ENCODE measurements at places on chromosomes 6 and 20.
A peak's percentile ranks its signal among the peaks of the same experiment; 100 is the strongest.

- DNase-seq, result no peak
These were observed 26.0 kb upstream of the MYMX start for GRCh38 chr6:44190715-44191114.

GRCh38 chr20:4635781-4636180 lies 85.9 kb upstream of the PRND start:
- no peak for DNase-seq

- DNase-seq, result no peak
These were observed 36.5 kb downstream of the MAFB start for GRCh38 chr20:40652441-40652987.

DNA sequence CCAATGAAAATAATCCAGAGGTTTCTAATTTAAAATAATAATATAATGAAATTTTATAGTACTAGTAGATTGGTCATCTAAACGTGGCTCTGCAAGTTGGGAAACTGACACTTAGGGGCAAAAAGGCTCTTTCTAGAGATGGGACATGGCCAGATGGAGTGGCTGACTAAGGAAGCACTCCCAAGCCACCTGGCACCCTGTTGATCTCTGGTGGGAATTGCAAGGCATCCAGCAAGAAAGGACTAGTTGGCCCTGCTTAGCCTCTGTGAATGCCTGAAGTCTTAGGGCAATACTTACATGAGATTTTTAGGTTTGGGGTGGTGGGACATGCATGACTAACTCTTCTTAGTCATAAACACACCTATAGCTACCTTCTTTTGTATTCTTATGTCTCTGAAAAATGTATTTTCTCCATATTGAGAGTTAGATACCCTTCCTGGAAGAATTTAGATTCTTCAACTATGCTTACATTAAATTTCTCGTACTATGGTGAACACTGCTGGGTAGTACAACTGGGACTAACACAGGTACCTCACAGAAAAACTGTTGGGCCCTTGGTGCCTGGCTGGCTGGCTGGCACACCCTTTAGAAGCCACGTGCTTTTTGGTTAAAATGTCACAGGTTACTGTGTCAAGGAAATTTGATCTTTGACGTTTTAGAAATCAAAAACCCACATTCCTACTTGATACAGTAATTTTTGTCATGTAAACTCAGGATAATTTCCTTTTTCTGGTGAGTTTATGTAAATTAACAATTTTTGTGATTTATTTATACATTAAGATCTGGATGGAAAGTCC lies 25.0 kb upstream of the SH3BGRL2 start:
- DNase-seq, result peak; percentile 52

DNA sequence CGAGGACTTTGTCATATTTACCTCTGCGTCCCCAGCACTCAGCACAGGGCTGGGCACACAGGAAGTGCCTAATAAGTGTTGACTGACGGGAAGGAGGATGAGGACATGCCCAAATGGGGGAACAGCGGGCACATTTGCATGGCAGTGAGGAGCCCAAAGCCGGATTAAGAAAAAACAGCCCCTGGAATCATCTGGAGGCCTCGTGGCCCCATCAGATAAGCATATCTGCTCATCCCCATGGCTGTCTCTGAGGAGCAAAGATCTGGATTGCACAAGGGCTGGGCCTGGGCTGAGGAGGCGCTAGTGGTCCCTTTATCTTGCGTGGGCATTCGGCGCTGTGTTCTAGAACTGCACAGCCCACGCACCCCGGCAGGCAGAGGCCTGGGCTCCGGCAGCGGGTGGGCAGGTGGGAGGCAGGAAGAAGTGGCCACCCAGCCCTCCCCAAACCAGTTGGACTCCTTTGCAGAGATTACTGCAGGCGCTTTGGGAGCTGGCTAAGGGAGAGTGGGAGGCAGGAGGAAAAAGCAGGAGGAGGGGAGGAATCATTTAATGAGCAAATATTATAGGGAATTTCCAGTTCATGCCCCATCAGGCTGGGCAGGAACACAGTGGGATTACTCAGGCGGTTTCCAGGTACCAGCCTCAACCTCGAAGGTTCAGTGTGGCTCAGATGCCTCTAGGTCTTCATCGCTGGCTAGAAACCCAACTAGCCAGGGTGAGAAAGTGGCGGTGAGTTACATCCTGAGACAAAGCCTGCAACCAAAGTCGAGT lies 108.1 kb downstream of the CEBPB start:
- no peak for DNase-seq

DNA sequence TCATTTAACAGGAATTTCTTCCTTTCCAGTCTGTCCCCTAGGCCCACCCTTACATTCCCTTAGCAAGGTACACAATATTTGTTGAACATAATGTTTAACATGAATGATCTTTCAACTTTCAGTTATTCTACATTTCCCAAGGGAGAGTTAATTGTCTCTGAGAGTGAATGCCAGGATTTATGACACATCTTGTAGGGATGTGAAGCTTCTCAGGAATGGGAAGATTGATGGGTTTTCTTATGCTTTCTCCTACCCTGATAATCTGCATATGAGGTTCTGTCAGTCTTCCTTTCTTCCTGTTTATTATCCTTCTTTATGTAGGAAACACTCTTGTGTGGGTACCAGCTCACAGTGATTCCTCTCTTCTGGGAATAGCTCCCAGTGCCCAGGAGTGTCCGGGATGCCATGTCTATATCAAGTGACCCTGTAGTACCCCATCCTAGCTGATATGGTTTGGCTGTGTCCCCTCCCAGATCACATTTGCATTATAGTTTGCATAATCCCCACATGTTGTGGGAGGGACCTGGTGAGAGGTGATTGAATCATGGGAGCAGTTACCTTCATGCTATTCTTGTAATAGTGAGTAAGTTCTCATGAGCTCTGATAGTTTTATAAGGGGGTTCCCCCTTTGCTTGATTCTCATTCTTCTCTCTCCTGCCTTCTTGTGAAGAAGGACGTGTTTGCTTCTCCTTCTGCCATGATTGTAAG lies 7.1 kb upstream of the FYN start:
- no peak for DNase-seq

- DNase-seq, result no peak
These were observed 120.8 kb downstream of the ISM1 start for GRCh38 chr20:13341737-13342393.

DNA sequence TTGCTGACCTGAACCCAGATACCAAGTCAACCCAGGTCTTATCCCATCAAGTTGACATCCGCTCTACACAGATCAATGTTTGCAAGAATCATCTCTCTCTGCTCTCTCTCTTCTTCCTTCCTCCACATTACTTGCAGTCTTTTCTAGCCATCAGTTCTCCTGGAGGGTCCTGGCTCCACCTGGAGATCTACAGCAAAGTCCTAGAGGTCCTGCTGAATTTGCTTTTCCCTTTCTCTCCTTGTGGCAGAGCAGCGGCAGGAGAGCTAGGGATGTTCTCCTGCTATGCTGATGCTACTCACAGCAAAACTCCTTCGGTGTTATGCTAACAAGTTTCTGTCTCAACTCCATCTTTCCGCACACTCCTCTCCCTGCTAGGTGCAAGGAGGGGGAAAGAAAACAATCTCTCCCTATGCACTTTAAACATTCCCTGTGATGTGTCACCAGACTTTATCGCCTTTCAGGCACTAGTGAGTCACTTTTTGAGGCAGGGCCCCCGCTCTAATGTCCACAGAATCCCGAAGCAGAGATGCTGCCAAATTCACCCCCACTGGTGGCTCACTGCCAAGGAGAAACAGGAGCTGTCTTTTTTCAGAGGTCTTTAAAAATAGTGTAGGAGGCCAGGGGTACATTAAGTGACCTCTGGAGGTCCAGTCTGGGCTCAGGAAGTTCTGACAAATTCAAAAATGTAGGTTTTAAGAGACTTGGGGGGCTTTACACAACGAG lies 62.6 kb downstream of the FAM50B start:
- DNase-seq, result no peak

- DNase-seq, result peak; percentile 41
These were observed 30.0 kb upstream of the ZNF133 start for GRCh38 chr20:18258126-18258860.

DNA sequence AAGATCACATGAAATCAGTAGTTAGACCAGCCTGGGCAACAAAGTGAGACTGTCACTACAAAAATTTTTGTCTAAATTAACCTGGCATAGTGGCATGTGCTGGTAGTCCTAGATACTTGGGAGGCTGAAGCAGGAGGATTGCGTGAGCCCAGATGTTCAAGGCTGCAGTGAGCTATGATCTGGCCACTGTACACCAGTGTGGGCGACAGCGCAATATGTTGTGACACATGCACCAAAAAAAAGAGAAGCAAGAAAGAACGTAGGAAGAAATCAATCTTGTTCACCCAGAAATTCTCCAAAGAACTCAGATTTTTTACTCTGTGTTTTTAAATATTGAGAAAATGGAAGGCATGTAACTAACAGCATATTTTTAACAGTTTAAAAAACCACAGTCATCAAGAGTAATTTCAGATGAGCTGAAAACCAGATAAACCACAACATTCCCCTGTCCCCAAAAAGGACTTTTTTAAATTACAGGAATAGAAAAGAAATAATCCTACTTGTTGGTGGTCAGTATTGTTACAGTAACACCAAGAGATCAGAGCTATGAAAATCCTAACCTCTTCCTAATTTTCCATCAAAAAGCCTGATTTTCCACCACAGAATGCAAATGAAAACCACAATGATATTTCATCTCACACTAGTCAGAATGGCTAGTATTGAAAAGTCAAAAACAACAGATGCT lies 240.2 kb downstream of the KHDC1L start:
- DNase-seq, result no peak

DNA sequence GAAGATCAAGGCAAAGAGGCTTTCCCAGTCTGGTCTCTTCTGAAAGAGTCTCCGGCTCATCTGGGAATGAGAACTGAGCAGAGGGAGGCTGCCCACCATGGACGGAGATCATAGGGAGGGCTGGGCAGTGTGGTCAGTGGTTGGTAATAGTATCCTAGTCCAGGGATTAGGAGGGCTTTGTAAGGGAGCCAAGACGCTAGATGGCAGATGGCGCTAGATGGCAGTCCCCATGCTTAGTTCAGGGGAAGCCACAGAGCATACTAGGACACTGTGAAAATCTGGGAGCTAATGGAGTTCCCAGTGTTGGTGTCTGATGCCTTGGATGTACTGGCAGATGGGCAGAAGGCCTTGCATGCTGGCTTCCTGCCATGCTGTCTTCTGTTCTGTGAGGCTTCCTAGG lies 21.7 kb upstream of the DAAM2 start:
- DNase-seq, result no peak

- no peak for DNase-seq
These were observed 37.8 kb downstream of the PTPN1 start for GRCh38 chr20:50547964-50548363.

All from GM23338 (cell line).